ENCODE measurements at places on chromosomes 4 and X. TPM values are rescaled to one million over a fixed set of nuclear protein-coding genes. Genes with fewer than 3 reads are reported as not detected.

DNA sequence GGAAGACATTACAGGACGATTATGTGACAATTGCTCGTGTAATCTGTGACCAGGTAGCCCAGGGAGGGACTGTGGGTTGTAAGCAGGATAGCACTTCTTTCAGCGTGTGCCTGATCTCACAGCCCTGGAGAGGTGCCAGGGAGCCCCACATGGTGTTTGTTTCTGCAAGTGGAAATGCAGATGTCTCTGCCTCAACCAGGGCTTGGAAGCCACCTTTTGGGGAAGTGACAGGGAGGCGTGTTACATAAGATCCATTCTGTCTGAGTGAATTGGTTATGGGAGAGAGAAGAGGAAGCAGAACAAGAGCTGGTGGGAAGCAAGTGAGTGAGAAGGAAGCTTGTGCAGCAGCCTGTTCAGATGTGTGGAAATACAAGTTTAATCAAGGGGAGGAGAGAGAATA, 104.5 kb upstream of the GATB start:
- DNase-seq: peak; percentile 54

Gene NHS
- polyA plus RNA-seq: 1.2 TPM

GRCh38 chr4:8580321-8581093, at the start of gene GPR78:
TSS of gene GPR78 (plus strand) at chr4:8580392. CDS start at chr4:8580983, 591 bp downstream.
- peak; percentile 78 for DNase-seq

- DNase-seq: no peak
Observed at GRCh38 chrX:23013366-23013765, 13.6 kb downstream of the DDX53 start.

- peak; percentile 7 for DNase-seq
Observed at GRCh38 chrX:1781766-1782165, 166.9 kb downstream of the ASMT start.

DNA sequence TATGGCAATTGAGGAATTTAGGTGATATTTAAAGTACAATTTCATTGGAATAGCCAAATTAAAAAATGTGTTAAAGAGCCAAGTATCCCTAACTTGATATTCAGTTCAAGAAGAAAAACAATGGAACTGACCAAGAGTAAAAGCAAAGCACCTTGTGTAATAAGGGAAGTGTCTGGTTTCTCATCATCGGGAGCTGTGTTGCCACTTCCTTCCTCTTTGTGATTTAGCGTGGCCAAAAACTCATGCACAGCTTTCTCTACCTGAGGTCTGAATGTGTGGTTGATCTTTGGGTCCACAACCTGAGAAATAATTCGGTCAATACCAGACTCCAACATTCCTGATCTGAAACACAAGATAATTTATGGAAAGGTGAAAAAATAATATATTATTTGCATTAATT, 12.4 kb downstream of the BOD1L1 start:
- no peak for DNase-seq

Gene ADH4
- polyA plus RNA-seq: not detected

DNA sequence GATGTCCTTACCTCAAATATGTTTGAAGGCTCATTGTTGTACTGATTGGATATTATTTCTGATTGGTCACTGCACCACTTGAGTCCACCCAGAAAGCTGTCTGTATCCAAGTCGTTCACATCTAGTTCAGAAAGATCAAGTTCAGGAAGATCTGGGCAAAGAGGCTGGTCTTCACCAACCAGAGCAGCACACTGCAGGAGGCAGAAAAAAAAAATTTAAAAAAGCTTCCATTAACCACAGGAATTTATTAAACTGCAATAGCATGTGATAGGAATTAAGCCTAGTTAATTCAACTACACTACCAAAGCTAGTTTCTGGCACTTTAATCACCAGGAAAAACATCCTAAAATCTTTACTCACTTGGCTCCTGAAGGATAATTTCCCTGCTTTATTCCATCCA, 5.1 kb downstream of the PPARGC1A start:
- no peak for DNase-seq

- no peak for DNase-seq
Observed at GRCh38 chr4:176957353-176958118, 164.8 kb upstream of the VEGFC start.

GRCh38 chrX:80808881-80809411, 731 bp downstream of the BRWD3 start:
- peak; percentile 26 for DNase-seq

Gene GAB3
- 5.2 TPM for polyA plus RNA-seq

DNA sequence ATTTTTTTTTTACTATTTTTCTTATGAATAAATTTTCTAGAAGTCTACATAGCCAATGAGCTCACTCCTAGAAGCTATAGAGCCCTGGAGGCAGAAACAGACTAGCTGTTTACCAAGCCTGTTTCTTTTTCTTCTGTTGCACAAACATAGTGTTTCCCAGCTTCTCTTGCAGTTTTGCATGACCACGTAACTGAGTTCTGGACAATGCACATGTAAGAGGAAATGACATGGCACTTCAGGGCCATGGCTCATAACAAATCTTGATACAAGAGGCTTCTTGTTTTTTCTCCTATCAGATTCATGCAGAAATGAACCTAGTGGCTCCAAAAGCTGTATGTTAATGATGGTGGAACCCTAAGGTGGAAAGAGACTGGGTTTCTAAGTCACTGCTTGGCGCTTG, 127.4 kb downstream of the ZNF330 start:
- DNase-seq: no peak

- DNase-seq: no peak
Observed at GRCh38 chr4:8046925-8047541, 107.4 kb upstream of the AFAP1 start.

Gene IL1RAPL1
- polyA plus RNA-seq: 1.6 TPM
